ENCODE measurements at places on chromosomes 4 and X. TPM values are rescaled to one million over a fixed set of nuclear protein-coding genes. Genes with fewer than 3 reads are reported as not detected.

Gene CTAG1B
- total RNA-seq, result not detected

Gene TLR1
- 4.0 TPM for total RNA-seq

DNA sequence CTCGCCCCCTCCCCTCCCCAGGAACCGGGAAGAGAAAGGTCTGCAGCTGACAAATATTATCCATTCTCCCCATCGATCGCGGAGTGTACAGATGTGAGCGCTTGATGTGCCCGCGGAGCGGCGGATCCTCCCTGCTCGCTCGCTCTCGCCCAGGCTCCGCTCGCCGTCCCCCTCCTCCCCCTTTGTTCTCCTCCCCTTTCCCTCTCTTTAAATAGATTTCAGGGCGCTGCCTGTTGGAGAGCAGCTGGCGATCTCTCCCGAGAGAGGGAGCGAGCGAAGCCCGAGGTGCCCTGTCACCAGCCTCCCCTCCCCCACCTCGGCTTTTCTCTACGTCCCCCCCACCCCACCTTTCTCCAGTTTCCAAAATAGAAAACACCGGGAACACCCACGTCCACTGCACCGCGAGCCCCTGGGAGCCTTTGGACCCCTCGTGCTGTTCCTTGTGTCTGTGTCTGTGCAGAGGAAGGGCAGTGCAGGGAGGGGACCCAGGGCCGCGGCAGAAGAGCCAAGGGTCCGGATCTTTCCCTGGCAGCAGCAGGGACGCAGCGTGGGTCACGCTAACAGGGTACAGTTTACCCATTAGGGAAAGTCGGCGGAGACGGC, 56.6 kb upstream of the BCOR start:
- no peaks in the 10 kb centered on the region for H3K27me3 ChIP-seq
- H3K36me3 ChIP-seq, result no peaks in the 10 kb centered on the region
- H3K4me1 ChIP-seq, result peaks cover 16% of the 10 kb centered on the region
- no peak for DNase-seq
- peak overlapping the region; percentile 59 for H3K4me3 ChIP-seq

GRCh38 chr4:77367638-77368037, 210.6 kb downstream of the CCNG2 start:
- no peaks in the 10 kb centered on the region for H3K36me3 ChIP-seq
- no peaks in the 10 kb centered on the region for H3K4me1 ChIP-seq
- DNase-seq, result no peak
- H3K27ac ChIP-seq, result no peak overlapping the region

GRCh38 chrX:24748196-24748595, 54.5 kb downstream of the POLA1 start:
- no peaks in the 10 kb centered on the region for H3K27me3 ChIP-seq
- no peak for DNase-seq
- H3K4me1 ChIP-seq, result no peaks in the 10 kb centered on the region
- no peak overlapping the region for H3K4me3 ChIP-seq
- no peak overlapping the region for H3K27ac ChIP-seq

Measured in Peyer's patch (tissue), 4 donors.